ENCODE measurements at places on chromosomes 7 and 10.

DNA sequence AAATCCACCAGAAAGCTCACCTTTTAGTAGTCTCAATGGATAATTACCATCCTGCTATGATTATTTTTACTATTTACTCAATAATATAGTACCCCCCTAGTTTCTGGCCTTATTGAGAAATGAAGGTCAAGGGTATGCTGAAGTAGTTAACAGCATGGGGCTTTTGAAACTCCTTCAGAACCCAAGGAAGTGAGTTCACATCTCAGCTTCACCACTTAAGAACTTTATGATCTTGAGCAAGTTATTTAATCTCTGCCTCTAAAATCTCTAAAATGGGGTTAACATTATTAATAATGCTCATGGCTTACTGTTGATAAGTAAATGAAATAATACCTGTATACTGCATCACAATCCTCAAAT, 5.8 kb downstream of the MTPN start:
- DNase-seq = no peak

DNA sequence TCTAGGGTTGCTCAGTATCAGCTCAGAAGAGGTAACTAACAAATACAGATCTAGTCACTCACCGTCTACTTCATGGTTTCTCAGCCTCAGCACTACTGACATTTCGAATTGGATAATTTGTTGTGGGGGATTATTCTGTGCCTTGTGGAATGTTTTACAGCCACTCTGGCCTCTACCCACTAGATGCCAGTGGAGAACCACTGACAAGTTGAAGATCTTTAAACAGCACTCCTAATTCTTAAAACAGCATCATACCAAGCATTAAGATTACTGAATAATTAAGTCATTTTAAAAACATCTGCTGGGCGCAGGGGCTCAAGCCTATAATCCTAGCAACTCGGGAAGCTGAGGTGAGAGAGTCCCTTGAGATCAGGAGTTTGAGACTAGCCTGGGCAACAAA, 82.6 kb downstream of the UPF2 start:
- DNase-seq = no peak

DNA sequence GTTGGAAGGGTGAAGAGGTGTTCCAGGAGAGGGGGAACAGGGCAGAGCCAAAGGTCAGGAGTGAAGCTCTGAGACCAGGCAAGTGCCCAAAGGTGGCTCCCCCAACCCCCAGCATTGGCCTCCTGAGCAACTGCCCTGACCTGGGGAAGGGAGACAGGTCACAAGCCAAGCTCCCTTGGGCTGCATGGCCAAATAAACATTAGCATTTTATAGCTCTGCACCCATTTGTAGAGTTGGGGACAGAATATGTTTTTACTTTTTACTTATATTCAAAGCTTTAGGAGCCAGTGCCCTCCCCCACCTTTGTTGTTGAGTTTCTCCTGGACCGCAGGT, 4.0 kb downstream of the UNC5B start:
- DNase-seq = no peak

DNA sequence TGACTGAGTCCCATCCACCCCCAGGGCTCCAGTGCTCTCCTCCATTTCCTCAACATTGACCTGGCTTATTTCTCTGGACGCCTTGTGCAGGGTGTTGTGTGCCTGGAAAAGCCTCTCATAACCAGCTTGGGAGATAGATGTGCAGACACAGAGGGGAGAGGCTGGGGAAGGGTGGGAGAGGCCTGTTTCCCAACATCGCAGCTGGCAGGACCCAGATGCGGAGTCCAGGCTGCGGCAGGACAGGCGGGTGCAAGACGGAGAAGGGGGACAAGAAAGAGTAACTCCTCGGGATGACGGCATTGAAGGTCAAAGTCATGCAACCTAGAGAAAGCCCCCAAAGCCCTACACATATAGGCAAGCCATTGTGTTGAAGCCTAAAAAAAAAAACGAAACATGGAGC, 54.1 kb upstream of the ANTXRL start:
- DNase-seq = no peak

DNA sequence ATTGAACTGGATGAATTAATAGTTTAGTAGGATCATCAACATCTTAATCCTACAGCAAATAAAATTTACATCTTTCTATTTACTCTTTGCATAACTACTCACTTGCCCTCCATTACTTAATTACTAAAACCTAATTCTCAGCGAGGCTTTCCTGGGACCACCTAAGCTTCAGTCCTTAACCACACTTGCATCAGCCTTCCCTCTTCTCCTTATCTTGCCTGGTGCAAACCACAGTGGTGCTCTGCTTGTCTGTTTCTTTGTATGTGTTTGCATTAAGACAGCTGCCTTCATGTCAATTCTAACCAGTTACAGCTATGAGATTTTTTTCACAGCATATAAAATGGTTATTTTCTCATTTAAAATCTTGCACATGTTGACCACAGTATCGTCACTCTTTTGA, 72.6 kb upstream of the ZNF92 start:
- no peak for DNase-seq

GRCh38 chr10:117413928-117414618, 38.8 kb upstream of the PDZD8 start:
- no peak for DNase-seq

DNA sequence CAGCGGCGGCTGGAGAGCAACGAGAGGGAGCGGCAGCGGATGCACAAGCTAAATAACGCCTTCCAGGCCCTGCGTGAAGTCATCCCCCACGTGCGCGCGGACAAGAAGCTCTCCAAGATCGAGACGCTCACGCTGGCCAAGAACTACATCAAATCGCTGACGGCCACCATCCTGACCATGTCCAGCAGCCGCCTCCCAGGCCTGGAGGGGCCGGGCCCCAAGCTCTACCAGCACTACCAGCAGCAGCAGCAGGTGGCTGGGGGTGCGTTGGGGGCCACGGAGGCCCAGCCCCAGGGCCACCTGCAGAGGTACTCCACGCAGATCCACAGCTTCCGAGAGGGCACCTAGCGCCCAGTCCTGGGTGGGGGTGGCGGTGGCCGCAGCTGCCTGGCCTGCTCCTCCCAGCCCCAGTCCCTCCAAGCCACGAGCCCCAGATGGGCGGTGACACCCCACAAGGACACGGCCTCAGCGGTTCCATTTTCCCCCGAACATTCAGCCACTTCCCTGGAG, 1.3 kb downstream of the BHLHA15 start:
- DNase-seq = no peak

DNA sequence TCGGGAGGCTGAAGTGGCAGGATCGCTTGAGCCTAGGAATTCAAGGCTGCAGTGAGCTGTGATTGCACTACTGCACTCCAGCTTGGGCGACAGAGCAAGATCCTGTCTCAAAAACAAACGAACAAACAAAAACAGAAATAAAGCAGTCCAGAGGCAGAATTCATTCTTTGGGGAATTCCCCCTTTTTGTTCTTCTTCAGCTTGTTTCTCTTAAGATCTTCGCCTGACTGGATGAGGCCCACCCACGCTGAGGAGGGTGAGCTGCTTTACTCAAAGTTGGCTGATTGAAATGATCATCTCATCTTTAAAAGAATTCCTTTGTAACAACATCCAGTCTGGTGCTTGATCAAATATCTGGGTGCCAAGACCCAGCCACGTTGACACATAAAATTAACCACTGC, 10.7 kb downstream of the MRC1 start:
- DNase-seq = no peak

- DNase-seq = no peak
Measured at GRCh38 chr10:76024460-76025123, 593.2 kb downstream of the LRMDA start.

DNA sequence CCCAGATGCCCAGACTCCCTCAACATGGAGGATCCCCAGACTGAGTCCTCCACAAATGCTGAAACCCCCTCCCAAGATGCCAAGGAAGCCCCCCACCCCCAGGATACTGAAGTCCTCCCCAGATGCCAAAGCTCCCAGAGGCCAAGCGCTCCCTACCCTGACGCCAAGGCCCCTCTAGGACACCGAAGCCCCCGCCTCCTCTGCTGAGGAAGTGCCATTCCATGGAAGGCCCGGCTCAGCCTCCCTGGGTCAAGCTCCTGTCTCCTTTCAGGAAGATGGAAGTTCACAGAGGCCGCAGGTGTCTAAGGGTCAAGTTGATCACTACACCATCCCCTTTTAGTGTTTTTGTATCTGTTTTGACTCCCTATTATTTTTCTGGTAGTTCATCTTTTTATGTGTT, 606.8 kb downstream of the DNAJB6 start:
- DNase-seq = no peak

DNA sequence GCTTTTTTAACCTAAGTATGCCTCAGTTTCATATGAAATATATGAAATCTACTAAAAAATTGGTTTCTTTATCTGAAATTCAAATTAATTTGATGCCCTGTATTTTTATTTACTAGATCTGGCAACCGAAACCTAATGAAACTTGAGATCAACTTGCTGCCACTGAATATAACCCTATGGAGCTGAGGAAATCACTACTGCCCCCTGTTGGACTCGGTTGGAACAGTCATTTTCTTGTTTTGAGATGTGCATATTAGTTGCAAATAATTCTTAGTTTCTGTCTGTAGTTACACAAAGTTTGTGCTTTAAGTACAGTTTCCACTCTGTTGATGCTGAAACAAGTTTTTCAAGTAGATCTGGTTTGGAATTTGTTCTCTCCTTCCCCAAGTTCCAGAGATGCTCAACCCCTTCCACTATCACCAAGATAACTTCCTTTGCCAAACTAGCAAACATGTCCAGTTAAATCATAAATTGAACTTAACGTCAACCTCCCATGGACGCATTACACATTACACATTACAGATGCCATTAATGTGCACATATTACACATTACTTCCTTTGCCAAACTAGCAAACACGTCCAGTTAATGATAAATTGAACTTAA, 22.2 kb upstream of the EXOC4 start:
- DNase-seq = no peak

GRCh38 chr10:19638182-19638895, 177.9 kb upstream of the PLXDC2 start:
- DNase-seq = no peak

DNA sequence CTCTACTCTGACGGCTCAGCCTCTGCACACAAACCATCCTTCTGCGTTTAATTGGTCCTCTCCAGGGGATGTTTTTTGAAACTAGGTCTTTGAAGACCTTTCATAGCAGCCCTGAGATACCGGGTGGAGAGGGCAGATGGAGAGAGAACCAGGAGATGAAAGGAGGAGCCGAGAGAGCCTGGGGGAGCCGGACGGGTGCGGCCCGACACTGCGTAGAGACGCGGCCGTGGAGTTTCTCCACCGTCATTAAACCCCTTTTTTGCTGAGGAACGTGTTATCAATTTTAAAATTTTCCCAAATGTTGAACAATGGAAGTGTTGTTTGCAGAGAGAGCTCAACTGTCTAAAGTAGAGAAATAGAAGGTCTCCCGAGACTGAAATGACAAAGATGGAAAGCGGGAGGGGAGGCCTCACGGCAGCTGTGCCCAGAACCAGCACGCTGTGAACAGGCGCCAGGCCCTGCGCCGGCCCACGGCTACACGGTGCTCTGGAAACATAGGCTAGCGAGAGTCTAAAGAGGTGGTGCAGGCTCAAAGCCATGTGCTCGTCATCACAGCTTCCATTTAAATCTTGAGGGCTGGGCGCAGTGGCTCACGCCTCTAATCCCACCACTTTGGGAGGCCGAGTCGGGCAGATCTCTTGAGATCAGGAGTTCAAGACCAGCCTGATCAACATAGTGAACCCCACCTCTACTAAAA, 307.0 kb downstream of the PTPRN2 start:
- no peak for DNase-seq

DNA sequence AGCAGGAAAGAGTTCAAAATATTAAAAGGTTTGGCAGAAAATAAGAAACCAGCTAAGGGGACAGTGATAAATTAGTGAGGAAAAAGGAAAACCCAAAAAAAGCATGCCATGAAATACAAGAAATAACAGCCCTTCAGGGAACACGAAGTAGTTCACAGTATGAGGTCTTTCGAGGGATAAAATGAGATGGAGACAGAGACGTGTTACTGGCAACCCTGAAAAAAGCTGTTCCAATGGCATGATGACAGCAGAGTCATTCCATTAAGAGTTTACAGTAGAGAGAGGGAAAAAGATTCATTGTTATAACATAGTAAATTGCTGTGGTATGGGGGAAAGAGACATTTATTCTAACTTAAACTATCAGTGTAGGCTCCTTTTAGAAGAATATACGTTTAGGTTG, 391.2 kb downstream of the ANKRD7 start:
- no peak for DNase-seq

- DNase-seq = no peak
Measured at GRCh38 chr7:14054125-14054524, 64.7 kb upstream of the ETV1 start.

DNA sequence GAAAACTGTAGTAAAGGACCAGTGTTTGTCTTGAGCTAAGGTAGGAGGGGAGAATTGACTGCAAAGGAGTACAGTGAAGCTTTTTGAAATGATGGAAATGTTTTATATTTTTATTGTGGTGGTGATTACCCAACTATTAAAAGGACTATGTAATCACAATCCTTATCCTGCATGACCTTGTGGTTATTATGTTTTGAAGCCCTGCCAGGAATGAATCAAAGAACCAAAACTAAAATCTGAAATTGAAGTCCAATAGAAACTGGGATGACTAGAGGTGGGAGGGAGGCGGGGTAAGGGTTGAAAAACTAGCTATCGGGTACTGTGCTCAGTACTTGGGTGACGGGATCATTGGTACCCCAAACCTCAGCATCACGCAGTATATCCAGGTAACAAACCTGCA, 8.2 kb downstream of the CCDC7 start:
- no peak for DNase-seq

DNA sequence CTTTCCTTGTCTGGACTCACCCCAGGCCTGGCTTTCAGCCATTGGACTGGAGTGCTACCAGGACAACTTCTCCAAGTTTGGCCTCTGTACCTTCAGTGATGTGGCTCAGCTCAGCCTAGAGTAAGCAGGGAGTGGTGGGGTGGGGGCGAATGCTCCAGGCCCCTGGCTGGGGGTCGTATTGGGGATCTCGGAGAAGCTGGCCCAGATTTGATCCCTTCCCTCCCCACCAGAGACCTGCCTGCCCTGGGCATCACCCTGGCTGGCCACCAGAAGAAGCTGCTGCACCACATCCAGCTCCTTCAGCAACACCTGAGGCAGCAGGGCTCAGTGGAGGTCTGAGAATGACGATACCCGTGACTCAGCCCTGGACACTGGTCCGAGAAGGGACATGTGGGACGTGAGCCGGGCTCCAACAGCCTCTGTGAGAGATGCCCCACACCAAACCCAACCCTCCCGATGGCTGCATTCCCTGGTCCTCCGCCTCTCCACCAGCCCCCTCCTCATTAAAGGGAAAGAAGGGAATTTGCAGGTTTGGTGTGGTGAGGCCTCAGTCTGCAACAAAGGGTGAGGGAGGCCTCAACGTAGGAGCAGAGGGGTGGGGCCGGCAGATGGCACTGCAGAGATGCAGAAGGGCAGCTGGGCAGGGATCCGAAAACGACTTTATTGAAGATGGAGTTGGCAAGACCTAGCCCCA, 14.8 kb downstream of the TRPV6 start:
- DNase-seq = no peak

GRCh38 chr10:110310741-110311140, 6.0 kb upstream of the SMNDC1 start:
- DNase-seq = no peak

Data from activated CD8-positive, alpha-beta memory T cell treated with anti-CD3 and anti-CD28 coated beads for 1 hour (primary cell).